ENCODE measurements at places on chromosomes 2 and 18.

DNA sequence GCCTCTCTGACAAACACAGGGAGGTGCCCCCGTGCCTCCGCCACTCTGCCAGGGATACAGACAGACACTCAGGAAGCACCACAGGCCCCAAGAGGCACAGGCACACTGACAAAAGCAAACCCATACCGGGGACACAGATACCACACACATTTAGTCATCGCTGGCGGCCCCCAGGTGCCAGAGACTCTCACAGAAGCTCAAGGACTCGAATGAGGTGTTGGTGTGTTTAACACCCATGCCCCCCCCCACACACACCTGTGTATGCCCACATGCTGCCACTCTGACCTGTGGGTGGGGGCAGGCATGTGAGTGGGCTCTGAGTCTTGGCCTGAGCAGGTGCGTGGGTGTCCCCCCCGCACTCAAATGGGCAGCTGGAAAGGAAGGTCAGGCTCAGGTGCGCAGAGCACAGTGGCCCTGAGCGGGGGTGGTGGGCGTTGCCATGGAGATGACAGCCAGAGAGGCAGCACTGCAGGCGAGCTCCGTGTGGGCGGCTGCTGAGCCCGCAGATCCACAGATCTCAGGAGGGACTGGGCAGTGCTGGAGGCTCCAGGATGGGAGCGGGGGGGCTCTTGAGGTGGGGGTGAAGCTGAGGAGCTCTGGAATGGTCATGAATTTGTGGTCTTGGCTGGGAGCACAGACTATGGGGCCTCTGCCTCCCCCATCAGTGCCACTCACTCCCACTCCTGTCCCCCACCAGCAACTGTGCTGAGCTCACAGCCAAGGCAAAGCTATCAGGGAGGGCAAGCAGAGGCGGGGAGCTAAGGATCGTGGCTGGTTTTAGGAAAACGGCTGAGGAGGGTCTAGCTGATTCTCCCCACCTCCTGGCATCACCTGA is 73.9 kb upstream of the TAF1B start:
- DNase-seq = no peak

DNA sequence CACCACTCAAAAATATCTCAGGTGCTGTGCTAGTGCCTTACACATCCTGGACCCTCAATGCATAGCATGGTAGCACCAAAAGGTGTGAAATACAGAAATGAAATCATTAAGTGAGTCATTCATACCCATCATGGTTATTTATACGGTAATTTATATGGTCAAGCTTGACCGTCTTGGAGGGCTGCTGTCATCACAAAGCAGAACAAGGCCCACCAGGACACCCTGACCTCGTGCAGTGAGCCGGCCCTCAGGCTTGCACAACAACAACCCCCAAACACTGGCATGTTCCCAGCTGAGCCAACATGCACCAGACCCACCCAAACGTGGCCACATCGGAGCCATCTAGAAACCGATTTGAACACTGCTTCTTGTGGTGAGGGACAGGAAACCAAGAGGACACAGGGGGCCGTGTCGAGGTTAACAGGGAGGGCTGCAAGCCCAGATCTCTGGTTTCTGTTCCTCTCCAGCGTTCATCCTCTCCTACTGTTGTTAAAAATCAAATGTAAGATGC is 378.5 kb upstream of the ID2 start:
- peak; percentile 47 for DNase-seq

DNA sequence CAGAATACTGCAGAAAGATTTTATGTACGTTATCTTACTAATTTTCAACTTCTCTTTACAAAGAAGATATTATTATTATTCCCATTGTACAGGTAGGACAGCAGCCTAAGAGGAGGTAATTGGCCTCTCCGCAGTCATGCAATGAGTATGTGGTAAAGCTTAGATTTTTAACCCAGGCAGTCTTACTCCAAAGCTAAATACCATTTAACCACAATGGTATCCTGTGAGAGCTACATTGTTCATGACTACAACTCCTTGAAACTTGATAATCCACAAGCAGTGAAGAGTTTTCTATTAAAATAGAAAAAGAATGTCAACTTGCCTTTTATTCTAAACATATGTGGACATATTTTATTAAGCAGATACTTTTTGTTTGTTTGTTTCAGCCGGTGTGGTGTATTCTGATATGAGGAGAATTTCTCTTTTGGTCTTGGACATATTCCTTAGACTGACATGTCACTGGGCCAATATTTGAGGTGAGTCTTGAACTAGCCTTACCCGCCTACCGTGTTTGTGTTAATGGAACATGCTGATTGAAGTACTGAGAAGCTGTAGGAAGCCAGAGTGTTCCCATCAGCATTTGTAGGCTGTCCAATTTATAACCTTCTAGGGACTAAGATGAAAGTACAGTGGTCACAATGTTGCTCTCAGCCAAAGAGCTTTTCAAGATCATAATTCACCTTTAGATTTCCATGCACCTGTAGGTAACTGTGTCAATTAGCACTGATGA is 293.9 kb upstream of the DCC start:
- DNase-seq = no peak

- DNase-seq = no peak
These were observed 7.8 kb upstream of the POMC start for GRCh38 chr2:25176138-25176537.

DNA sequence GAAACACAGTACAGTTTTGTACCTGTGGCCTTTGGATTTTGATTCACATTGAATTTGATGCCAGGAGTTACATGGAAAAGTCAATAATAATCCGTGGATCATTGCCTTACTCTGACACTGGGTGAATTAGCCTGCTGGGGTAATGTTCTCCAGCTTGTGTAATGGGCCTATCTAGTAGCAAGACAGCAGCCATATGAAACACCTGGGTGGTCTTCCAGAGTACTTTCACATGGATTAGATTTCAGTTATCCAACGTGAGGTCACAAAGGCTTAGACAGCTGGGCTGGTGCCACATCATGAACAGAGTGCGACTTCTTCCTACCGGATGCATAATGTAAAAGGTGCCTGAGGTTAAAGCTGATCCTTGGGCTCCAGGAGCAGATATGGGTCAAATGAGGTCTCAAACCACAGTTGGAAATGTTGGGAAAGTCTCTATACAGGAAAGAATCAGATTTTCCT is 486.8 kb downstream of the PARD3B start:
- DNase-seq = no peak

DNA sequence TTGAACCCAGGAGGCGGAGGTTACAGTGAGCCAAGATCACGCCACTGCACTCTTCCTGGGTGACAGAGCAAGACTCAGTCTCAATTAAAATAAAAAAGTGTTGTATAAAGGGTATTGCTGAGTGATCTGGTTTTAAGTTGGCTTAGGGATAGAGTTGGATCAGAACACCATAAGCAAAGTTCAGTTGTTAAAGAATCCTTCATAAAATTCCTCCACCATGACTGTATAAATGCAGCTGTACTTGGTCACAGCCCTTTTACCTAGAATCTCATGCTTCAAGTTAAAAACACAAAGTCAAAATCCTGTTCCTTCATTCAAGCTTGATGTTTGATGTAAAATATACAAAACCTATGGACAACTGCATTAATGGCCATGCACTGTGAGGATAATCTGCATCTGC is 33.4 kb upstream of the PNO1 start:
- no peak for DNase-seq

GRCh38 chr2:8576525-8577167 is 105.2 kb upstream of the ID2 start:
- peak; percentile 54 for DNase-seq

- DNase-seq = peak; percentile 80
These were observed 35.4 kb downstream of the SFXN5 start for GRCh38 chr2:73035899-73036711.

- DNase-seq = no peak
These were observed 28.0 kb downstream of the GCG start for GRCh38 chr2:162123806-162124758.

DNA sequence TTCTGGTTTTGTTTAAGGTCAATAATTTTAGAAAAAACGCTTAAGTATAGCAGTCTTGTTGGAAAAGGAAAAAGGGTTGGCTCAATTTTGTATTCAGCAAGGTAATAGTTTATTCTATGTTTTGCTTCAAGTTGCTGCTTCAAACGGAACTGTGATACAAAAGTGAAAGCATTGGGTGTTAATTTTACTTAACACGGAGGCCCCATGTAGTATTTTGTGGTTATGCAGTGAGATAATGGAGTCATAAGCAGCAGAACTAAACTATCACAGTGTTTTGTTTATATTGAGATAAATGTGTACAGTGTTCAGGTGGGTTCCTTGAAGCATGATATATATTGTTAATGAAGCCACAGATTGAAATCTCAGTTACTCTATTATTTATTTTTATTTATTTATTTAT is 67.0 kb upstream of the LYPD6B start:
- DNase-seq = no peak

- no peak for DNase-seq
These were observed 10.1 kb upstream of the LRPPRC start for GRCh38 chr2:44005846-44006245.

- DNase-seq = peak; percentile 67
These were observed 9.9 kb upstream of the IL1A start for GRCh38 chr2:112794131-112794733.

- no peak for DNase-seq
These were observed 2.6 kb downstream of the CNPPD1 start for GRCh38 chr2:219174146-219174545.

- no peak for DNase-seq
These were observed 14.6 kb downstream of the STRADB start for GRCh38 chr2:201466050-201466675.

DNA sequence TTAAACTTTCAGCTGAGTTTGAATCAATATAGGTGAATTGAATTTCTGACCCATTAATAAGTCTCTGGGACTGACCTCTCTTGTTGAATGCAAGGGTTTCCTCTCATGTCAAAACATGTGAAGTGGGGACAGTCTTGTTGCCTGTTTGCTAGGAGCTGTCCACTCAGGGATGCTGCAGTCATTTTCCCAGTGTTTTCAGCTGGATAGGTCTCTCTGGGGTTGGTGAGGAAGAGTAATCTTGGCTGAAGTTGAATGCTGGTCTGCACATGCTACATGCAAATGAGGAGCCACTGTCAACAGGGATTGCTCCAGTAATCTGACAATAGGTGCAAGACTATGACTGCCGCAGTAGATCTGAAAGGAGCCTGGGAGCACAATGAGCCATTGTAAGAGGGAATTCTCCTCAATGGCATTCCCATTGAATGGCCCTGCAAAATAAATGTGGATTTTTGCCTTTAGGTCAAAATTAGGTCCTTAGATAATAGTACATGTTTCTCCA is 34.1 kb upstream of the IL1RL1 start:
- DNase-seq = no peak

DNA sequence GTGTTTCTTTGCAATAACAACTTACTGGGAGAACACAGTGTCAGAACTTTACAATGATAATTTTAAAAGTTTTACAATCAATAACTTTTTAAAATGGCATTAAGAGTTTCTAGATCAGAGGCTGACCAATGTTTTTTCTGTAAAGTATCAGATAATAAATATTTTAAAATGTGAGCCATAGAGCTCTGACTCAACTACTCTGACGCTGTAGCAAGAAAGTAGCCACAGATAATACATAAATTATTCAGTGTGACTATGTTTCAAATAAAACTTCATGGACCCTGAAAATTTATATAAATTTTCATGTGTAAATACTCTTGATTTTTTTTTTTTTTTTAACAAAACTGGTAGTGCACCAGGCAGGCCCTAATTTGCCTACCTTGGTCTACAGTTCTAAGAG is 77.4 kb downstream of the CUL3 start:
- DNase-seq = no peak

- DNase-seq = no peak
These were observed 40.0 kb downstream of the PKDCC start for GRCh38 chr2:42087857-42088195.
